ENCODE measurements at places on chromosomes 5 and 9.
A peak's percentile ranks its signal among the peaks of the same experiment; 100 is the strongest.

DNA sequence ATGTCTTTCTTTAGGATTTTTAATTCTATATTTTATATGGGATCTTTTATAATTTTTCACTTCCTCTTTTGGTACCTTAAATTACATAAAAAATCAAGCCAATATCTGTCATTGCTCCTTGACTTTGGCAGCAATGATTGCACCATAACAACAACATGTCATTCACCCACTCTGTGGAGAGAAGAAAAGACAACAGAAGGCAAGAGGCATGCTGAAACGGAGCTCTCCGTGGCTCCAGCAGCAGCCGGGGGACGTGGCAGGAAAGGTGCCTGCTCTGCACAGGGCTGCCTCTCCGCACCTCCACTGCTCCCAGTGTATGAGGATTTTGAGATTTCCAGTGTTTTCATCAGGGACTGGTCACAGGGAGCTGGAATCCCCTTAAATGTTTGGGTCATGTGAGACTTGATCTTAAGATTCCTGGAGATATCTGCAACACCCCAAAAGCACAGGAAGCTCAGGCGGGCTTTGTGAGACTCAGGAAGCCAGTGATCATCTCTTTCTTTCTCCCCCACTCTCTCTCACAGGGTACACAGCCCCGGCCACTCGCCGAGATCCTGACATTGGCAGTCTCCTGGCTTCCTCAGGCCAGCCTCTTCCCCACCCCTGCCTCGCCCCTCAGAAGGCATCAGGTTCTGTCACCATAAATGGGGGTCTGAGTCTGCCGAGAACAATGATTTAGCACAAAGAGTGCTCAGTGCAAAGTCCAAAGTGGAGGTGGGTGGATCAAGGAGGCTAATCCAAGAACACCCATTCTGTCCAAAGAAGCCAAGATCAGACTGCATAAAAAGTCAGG is 74.6 kb downstream of the ACTL7B start:
- no peak for DNase-seq

DNA sequence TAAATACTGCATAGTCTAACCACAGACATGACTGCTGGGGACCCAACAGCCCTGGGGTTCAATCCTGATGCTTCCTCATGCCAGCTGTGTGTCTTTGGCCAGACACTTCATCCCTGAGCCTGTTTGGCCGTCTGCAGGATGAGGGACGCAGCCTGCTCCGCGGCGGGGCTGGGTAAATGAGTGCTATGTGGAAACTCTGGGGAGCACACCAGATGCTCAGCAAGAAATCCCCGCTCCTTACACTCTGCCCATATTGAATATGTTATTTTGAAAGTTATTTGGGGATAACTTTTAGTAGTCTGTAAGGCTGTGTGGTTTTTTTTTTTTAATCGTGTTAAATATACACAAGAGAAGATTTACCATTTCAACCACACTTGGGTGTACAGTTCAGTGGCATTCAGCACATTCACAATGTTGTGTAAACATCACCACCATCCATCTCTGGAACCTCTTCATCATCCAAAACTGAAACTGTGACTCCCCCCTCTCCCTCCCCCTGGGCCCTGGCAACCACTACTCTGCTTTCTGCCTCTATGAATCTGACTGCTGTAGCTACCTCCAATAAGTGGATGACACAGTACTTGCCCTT is 42.7 kb downstream of the SH3PXD2B start:
- no peak for DNase-seq

GRCh38 chr5:10077791-10078545 is 171.7 kb downstream of the ATPSCKMT start:
- peak; percentile 28 for DNase-seq

GRCh38 chr5:67792891-67793290 is 422.7 kb upstream of the PIK3R1 start:
- no peak for DNase-seq

GRCh38 chr9:87285183-87285850 is 212.3 kb upstream of the DAPK1 start:
- DNase-seq, result no peak

- DNase-seq, result no peak
These were observed 3.5 kb upstream of the VDAC1 start for GRCh38 chr5:134008266-134008749.

DNA sequence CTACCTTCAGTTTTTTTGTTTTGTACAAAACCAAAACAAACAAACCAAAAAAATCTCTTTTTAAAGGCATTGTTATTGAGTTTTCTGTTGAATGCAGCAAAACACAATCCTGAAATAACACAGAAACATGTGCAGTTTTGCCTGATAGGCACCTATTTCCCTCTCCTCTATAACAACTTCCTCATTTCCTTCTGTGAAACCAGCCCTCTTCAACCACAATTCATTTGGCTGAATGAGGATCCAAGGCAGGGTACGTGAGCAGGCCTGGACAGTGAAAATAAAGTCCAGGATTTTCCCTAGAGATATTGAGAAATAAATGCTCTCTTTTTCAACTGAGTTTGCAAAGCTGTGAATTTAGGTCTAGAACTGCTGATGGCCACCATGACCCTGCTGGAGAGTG is 134.8 kb upstream of the LARP1 start:
- DNase-seq, result no peak

- no peak for DNase-seq
These were observed 73.8 kb upstream of the PCA3 start for GRCh38 chr9:76690246-76690972.

DNA sequence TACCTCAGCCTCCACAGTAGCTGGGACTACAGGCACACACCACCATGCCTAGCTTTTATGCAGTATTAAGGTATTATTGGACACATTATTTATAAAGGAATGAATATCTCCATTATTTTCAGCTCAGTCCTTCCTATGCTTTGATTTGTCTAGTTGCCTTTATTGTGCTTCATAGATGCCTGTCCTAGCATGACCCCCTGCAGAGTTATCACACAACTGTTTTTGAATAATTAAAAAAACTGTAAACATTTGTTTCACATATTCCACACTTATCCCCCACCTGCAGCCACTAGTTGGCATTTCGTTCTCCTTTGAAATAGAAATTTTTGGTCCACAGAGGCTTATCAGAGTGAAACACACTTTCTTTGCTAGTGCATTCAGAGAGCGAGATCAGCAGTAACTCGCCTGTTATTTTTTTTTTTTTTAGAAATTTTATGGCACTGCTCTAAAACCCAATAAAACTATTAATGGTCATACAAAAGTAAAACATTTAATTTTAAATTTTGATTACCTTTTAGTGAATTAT is 151.8 kb upstream of the RASA1 start:
- no peak for DNase-seq

GRCh38 chr5:133905424-133905823 is 63.0 kb downstream of the C5orf15 start:
- no peak for DNase-seq

DNA sequence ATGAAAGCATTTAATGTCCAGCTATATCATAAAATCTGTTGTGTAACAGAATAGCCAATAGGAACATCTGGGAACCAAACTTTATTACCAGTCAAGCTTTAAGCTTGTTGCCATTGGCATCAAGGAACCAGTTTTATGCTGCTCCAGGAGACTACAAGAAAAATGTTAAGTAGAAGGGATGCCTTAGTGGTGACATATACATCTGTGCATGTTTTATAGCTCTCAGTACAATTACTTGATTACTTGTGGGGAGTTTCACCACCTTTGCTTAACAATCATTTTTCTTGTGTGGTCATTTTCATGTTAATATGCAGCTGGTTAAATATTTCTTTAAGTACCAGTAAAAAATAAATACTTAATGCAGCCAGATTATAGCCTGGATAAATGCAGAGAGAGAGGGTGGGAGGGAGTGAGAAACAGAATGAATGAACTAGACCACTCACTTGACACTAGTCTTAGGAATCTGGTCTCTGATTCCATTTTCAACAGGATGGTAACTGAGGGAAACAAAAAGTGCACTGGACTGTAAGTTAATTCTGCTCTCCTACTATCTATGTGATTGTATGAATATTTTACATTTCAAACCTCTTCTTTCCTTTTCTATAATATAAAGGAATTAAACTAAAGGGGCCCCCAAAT is 35.7 kb upstream of the LURAP1L start:
- no peak for DNase-seq

DNA sequence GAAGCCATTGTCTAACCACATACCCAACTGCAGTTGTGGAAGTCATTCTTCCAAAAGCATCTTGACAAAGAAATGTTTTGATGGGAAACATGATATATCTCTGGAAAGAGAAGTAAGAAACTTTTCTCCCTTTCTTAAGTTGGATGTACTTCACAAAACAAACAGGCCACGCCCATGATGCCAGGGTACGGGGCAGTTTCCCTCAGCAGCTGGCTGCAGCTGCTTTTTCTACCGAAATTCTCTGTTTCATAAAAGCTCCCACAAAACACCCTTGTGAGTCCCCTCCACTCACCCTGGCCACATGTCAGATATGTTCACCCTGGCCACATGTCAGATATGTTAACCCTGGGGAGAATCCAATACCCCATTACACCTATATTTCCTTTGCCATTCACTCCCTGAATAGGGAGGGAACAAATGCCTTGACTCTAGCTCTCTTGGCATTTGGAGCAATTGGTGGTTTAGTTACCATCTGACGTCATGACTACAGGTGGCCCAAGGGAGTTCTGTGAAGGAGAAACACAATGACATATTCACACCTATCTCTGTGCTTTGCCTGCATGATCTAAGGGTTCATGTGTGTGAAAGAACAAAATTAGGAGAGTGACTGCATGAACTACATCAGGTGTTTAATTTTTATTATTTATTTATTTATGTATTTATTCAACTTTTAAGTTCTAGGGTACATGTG is 103.0 kb downstream of the AOPEP start:
- DNase-seq, result no peak

DNA sequence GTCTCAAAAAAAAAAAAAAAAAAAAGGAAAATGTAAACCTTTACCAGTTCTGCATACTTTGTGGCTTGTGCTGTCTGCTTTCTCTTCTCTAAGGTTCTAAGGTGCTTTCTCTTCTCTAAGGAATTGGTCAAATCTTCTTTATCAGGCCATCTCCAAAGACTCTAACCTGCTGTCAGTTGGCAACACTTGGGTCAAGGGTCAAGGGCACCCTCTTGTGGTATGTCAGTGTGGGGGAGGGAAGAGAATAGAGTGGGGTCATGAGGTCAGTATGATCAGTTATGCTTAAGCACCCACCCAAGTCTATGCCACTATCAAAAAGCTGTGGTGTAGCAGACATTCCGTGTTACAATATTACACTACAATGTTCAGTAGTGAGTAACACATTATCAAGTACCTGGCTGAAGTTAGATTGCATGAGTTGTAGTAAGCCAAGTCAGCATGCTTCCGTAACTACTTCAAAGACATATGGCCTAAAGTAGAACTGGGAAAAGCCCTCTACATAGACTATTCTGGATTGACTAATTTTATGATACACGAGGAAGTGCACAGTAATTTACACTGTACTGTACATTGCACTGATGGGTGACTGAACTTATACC is 25.0 kb upstream of the CCL28 start:
- no peak for DNase-seq

GRCh38 chr5:113047733-113048652 is 71.4 kb downstream of the DCP2 start:
- DNase-seq, result no peak

DNA sequence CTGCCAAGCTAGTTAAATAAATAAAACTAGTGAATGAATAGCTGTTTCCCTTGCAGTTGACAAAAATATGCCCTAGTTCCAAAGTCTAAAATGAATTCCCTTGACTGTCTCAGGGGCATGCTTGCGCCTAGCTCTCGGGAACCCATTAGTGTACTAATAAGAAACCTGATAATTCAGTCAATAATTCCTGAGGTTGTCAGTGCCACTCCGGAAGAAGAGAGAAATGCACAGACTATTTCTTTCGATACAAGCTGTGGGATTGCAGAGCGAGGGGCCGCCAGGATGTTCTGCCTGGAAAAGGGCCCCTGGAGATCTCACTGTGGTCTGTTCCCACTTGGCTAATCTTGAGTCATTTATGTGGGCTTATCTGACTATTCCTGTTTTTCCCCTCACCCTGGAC is 56.4 kb upstream of the LARP1 start:
- DNase-seq, result no peak

- DNase-seq, result no peak
These were observed 251.6 kb upstream of the PTGER4 start for GRCh38 chr5:40428126-40428525.

GRCh38 chr5:114953565-114953964 is 216.1 kb downstream of the TRIM36 start:
- no peak for DNase-seq

- DNase-seq, result no peak
These were observed 367.4 kb downstream of the EFNA5 start for GRCh38 chr5:107303171-107303968.

DNA sequence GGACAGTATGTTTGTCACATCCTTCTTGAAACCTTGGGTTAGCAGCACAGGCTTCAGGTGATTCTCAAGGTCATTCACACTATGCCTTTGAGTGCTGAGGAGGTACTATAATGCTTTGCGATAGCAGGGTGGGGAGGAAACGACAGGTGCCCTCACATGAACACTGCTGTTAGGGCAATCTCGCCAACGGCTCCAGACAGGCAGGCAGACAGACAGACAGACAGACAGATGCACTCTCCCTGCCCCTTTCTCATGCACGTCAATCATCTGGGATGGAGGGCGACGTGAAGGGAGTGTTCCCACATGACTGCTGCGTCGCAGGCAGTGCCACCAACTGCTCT is 82.9 kb downstream of the RAPGEF1 start:
- DNase-seq, result no peak

DNA sequence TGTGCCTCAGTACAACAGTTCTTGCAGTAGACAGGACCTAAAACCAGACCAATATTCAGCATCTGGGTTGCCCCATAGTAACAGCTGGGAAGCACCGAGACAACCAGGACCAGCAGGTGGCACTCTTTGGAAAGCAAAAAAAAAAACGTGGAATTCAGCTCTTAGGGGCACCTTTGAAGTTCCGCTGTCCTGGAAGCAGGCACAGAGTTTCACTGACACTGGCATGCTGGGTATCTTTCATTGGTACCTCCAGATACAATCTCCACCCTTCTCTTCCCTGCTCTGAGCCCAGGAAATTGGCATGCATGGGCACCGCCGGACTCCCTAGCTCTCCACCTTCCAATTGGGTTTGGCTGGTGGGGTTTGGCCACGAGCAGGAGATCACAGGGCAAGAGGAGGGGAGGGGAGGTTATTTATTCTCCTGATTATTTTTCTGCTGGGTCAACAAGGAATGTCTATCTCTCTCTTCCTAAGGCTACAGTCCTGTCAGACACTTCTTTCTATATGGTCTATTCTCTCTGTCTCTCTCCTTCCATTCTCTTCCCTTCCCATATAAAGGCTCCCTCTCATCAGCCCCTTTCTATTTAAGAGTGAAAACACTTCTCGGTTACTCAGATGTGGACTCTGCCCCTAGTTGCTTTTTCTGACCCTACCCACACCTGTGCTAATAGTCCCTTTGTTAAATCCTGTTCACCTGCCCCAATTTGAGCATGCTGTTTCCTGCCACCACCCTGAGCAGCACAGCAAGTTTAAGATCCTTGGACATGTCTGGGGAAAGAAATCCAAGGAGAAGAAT is 1.9 kb upstream of the IDNK start:
- no peak for DNase-seq
